KG1 (cell line): ENCODE measurements at places on chromosomes 3 and 15.

DNA sequence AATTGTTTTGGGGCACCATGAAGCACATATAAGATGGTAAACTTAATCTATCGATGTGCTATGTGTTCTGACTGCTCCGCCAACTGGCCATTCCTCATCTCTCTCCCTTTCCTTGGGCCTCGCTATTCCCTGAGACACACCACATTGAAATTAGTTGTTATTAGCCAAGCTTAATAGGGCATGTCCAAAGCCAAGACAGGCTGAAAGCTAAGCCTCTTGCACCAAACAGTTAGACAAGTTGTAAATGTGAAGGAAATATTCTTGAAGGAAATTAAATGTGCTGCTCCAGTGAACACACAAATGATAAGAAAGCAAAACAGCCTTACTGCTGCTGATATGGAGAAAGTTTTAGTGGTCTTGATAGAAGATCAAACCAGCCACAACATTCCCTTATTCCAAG is 39.3 kb downstream of the C2CD4A start:
- DNase-seq = no peak

GRCh38 chr3:31285833-31286486 is 246.8 kb upstream of the STT3B start:
- DNase-seq = no peak

DNA sequence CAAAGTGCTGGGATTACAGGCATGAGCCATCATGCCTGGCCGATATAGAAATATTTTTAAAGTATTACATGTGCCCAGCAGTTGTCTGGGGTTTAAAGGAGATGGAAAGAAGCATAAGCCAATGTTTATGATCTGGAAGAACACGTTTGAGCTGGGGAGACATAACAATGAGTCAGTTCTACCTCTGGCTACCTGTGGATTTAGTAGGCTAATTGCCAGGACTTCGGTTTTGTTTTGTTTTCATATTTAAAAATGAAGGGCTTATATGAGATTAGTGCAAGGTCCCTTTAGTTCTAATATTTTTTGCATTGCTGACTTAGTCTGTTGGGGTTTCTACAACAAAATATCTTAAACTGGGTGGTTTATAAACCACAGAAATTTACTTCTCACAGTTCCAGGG is 22.9 kb upstream of the TNFSF10 start:
- no peak for DNase-seq

GRCh38 chr3:78918361-78919020 is 849.3 kb downstream of the ROBO1 start:
- no peak for DNase-seq

GRCh38 chr3:144221761-144222160 is 250.1 kb downstream of the DIPK2A start:
- DNase-seq = no peak

DNA sequence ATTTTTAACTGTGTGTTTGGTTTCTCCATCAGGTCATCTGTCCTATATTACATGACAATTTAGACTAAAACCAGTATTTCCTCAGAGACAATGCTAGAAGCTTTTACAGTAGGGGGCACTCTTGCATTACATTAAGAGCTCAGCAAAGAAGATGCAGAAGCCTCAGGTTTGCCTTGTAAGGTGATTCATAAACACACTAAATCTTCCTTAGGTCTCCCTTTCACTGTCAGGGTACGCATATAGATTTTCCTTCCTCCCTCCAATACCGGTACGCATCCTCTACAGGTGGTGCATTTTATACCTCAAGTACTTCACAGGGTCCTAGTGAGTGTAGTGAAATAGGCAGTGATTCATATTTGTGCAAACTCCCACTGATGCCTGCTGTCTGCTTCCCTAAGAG is 46.5 kb downstream of the CD86 start:
- DNase-seq = peak; percentile 77

DNA sequence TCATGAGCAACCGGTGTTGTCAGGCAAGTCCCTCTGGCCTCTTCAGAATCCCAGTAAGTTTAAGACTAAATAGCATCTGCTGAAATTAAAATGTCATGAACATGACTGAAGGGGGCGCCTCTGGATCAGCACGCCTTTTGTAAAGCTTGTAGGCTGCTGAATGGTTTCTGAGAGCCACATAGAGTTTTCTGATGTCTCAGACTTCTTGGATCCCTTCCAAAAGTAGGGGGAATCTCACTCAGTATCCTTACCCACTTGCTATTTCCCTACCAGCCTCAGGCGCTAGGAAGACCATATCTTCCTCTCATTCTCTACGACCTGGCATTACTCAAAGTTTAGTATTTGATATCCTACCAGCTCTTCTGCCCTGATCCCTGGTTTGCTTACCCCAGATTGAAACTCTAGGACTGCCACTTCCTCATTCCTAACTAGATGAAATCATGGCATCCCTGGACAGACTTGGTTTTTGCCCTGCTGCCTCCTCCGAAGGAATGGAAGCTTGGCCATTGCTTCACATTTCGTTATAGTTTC is 62.7 kb upstream of the CD47 start:
- no peak for DNase-seq

DNA sequence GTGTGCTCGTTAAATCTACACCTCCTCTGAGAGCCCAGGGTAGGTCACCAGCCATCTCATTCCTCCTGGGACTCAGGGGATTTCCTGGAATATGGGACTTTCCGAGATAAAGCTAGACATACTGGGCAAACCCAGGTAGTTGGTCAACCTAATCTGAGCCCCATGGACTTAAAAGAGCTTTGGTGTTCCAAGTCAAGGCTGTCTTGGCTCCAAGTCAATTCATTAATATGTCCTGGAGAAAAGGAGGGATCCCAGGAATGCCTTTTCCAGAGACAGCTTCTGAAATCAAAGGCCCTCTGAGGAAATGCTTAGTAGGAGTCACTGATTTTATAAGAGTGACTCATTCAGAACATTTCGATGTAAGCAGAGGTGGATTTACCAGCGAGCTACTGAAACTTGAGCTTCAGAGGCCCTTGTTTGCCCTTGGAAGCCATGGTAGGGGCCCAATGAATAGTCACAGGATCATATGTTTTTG is 137.3 kb upstream of the UBE2E1 start:
- no peak for DNase-seq

DNA sequence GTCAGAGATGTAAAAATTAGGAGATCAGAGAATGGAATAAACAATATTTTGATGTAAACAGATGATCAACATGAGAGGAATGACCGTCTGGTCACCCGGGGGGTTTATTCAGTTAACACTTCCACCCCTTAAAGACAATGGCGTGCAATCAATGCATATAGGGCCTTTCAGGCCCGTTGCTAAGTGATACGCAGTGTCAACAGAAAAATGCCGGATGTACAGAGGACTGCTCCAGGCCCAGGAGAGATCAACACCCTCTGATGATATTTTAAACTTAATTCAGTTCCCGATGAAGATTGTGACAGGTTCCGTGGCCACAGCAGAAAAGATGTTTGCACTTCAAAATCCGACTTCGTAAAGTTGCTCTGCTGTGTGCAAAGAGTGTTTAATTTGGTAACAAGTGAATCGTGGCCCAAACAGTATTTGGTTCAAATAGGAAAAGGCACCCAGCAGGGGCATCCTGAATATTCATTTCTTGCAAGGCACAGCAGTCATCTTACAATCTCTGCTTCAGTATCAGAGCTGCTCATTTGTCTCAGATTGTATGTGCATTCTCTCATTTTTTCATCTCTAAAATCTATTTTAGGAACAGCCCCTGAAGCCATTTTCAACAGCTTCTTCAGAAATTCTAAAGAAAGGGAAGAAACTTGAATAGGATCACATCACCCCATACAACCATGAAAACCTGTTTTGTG is 72.6 kb downstream of the FOXB1 start:
- no peak for DNase-seq

DNA sequence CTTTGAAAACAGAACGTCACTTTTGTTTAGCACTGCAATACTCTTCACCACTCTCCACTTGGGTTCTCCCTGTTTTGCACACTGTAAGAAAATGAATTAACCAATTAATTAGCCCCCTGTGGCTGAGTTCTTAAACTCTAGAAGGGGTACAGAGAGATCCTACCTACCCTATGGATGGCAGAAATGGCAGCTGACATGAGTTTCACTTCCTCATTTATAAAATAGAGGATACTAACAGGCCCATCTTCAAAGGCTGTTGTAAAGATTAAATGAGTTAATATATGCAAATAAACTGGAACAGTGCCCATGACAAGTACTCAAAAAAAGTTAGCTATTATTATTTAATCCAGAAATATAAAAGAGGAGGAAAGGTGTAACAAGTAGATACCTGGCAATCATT is 36.9 kb downstream of the SUCLG2 start:
- no peak for DNase-seq

GRCh38 chr3:39150803-39151631 is 2.4 kb downstream of the CSRNP1 start:
- no peak for DNase-seq

DNA sequence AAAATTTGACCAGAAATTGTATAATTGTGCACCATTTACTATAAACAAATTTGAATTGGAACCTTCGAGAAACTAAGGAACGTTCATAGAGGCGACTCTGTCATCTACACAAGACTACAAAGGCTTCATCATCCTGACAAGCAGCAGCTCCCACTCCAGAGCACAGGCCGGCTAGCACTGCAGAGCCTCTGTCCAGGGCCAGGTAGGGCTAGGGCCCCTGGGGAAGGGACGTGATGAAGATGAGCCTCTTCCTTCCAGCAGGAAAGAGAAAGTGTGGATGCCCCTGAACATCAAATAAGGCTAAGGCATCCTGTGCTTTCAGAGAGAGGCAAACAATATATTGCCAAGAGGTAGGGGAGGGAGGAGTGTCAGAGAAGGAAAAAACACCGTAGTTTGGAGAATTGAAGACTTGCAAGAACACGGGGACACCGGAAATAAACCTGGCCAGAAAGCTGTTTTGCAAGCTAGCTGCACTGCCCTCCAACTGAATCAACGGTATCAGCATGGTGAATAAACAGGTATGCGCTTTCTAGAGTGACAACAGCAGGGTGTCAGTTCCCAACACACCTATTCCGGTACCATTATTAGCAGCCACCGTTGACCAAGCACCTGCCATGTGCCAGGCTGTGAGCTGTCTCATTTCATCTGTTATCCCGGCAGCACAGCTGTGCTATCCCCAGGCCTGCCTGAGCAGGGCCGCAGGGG is 12.4 kb downstream of the XXYLT1 start:
- DNase-seq = no peak

GRCh38 chr3:38473229-38473628 is 19.5 kb downstream of the ACVR2B start:
- DNase-seq = no peak

- DNase-seq = no peak
Measured at GRCh38 chr3:97138914-97139541, 324.6 kb downstream of the EPHA6 start.

DNA sequence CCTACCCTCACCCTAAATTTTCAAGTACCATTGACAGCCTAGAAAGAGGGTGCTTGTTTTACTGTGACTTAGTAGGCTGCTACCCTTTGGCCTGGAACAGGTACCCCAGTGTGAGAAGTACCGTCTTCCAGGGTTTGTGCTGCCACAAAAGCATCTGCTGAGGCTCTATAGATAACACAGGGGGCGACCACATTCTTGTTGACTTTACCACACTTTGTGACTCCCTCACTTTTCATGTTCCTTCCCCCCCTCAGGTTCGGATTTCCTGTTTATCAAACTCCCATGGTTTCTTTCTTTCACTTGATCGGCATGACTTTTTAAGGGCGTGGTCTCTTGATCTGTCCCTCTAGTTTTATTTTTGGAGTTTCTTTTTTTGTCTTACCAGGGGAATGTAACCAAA is 23.5 kb downstream of the EXOG start:
- no peak for DNase-seq

DNA sequence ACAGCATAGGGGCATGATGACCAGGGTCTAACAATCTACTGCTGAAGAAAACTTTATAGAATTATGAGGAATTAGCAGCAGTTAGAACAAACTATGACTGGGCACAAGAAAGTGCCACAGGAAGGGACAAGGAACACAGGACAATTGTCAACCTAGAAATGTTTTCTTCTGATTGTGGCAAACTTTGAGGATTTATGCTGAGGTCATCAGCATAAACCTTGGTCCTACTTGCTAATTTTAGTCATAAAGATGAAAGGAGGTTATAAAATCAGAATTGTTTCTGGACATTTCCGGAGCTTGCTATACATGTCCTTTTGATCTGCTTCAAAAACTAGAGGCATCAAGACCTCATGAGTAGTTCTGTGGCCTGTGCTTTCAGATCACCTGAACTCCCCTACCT is 446.6 kb upstream of the THBS1 start:
- DNase-seq = no peak

- DNase-seq = no peak
Measured at GRCh38 chr15:66502491-66502890, 2.2 kb downstream of the RPL4 start.

DNA sequence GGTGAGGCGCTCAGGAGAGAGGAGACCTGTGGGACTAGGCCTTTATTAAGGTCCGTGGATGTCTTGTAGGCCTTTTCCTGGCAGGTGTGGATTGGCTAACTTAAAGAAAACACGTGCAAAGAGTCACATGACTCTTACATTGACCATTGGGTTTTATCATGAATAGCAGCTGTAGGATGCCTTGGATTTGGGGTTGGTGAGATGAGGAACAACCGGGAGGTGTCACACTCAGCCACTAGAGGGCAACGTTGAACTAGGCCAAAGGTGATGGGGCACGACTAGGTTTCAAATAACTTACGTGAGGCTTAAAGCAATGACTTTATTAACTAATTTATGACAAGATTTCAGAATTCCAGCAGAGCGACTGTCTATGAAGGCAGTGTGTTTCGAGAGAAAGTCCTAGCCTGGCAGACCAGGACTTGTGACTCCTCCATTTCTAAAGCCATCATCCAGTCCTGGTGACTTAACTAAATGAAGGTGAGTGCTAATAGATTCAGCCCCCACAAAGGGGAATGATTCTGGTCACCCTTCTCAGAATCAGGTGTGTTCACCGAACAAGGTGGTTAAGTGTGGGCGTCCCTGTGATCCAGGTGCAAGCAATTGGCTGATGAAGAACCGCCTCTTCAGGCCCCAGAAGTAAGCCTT is 345.6 kb downstream of the MCTP2 start:
- peak; percentile 19 for DNase-seq

- DNase-seq = no peak
Measured at GRCh38 chr3:117708601-117709000, 999.0 kb downstream of the TUSC7 start.

- DNase-seq = no peak
Measured at GRCh38 chr15:25609371-25609770, 170.5 kb upstream of the UBE3A start.

DNA sequence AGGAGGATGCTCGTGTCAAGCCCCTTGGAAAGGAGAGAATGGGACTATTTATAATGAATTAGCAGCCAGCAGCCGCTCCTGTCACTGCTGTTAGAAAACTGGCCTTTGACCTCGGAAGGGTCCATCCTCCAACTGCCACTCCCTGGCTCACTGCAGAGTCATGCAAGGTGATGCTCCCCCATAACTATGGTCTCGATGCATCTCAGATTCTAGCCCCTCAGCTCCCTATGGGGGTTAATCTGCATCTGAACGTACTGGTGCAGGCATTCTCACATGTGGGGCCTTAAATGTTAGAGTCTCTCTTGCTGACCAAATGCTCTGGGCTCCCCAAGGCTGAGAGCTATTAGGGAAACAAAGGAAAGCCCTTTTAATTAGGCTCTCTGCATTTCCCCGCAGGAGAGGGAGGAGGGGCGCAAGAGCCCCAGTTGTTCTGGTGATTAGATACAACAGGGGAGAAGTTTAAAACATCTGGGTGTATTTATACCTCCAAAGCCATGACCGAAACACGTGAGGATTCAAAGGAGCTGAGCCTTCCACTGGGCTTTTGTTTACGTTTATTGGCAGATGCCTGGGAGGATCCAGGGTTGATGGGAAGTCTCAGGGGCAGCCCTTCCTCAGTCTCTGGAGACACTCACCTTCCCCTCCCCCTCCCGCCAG is 182.5 kb downstream of the OPA1 start:
- DNase-seq = no peak
